ENCODE measurements at places on chromosomes 3 and 15.

DNA sequence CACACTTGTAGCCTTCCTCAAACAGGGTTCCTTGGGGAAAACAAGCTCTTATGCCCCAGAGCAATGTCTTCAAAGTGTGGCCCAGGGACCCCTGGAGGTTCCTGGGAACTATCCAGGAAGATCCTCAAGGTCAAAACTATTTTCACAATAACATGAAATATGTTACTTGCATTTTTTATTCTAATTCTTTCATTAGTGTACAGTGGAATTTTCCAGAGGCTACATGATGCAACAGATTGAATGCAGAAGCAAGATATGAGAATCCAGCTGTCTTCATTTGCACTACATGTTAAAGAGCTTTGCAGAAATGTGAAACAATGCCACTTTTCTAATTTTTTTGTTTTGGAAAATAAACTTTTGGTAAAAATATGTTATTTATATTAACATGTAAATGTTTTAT, 190.9 kb downstream of the SLC9A9 start:
- no peak for DNase-seq

GRCh38 chr3:23608650-23609049, 197.1 kb upstream of the UBE2E1 start:
- DNase-seq = no peak

GRCh38 chr3:14391033-14391432, 11.4 kb upstream of the SLC6A6 start:
- DNase-seq = peak; percentile 29

DNA sequence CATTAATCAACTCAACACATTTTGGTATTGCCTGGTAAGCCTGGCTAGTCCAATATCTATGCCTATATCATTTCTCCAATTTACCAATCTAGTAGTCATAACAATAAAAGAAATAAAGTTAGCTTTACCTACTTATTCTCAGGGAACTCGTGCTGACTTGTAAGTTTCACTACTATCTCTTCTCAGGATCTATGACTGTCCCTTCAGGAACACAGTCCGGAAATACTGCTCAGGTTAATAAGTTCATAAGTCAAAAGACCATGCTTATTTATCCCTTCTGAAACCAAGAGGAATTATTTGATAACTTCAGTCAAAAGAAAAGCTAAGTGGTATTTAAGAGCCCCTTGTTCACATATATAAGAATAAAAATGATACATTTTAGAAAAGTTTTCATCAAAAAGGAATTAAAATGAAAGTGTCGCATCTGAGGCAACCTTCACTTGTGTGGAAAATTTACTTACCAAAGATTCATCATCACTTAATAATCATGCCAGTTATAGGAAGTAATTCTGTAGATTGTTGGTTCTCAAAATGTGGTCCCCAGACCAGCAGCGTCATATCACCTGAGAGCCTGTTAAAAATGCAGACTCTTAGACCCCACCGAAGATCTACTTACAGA, 15.5 kb upstream of the THRB start:
- no peak for DNase-seq

DNA sequence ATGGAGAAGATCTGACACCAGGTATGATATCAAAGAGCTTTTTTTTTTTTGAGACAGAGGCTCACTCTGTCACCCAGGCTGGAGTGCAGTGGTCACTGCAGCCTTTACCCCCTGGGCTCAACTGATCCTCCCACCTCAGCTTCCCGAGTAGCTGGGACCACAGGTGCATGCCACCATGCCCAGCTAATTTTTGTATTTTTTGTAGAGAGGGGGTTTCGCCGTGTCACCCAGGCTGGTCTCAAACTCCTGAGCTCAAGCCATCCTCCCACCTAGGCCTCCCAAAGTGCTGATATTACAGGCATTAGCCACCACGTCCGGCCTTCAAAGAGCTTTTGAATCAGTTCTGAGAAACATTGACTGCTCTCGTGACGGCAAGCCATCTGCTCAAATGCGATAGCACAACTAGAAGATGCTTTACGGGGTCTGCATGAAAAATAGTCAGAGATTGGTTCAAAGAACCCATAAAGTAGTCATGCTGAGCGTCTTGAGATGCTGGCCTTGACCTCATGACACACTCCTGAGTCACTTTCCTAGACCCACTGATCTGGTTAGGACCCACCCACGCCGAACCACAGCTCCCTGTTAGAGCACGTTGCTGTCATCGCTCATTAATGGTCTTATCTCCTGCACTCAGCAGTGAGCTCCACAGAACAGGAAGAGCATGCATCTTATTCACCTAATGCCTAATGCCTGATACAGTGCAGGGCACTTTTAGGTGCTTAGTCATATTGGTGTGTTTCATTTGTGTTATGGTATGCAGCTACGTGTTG, 57.0 kb upstream of the NR2F2 start:
- DNase-seq = no peak

DNA sequence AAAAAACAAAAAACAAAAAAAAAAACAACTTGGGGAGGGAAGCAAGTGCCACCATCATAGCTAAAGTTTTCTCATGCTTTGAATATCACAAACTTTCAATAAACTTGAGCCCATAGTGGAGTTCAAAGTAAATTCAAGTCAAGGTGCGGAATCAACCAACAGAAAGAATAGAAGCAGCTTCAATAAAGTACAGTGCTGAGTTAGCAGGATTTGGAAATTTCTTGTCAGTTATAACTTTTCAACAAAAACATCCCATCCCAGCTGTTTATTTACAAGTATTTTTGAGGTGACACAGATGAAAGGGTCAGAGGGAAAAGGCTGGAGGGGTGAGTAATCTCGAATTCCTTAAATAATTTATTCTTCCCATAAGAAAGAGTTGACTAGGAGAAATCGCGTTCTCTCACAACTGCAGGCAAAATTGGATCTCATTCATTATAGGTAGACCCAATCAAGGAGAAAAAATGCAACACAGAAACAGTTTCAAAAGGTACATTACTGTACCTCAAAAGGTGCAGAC, 477.4 kb upstream of the RASGRP1 start:
- DNase-seq = no peak

DNA sequence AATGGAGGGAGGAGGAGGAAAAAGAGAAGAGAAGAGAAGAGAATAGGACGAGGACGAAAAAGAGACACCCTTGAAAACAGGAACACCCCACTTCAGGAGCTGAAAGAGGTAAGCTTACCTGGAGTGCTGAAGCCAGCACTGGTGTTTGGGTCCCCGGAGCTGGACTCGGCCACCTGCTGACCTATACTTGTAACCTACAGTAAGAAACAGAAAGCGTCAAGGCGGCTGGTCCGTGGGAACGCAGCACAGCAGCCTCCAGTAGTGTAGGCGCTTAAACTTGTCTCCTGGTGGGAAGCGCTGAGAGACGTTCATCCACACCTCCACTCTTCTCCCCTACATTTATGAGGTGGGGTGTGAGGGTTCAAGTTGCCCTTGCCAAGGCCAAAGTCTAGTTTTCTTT, 141.0 kb downstream of the NSMCE3 start:
- DNase-seq = no peak

- DNase-seq = peak; percentile 46
Observed at GRCh38 chr3:82133070-82133606, 371.7 kb upstream of the GBE1 start.

DNA sequence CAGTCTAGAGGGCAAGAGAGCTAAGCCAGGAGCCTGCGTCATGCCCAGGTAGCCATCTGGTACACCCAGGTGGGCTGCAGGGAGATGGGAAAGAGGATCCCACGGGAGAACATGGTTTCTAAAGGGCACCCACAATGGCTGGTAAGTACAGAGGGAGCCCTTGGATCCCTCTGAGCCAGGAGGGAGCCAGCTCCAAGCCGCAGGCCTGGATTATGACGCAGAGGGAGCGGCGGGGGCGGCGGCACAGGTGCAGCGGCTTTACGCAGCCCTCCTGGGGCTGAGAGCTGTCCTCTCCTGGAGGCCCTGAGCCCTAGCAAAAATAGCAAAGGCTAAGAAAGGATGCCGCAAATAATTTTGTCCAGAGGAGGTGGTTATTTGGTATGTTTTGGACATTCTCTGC, 2.8 kb downstream of the CAV3 start:
- DNase-seq = no peak

DNA sequence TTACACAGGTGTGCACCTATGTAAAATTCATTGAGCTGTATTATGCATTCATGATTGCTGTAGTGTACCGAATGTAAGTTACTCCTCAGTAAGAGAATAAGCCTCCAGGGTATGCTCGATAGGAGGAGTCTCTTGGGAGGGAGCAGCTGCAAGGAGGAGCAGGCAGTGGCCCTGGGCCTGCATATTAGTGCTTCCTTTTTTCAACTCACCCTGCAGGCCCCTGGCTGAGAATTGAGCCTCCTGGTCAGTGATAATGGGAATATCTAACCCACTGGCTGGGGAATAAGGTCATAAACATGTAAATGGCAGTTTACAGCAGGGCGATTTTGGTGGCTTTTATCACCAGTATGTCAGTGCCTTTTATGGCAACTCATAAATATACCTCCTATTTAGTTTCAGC, 21.7 kb upstream of the SFMBT1 start:
- no peak for DNase-seq

GRCh38 chr15:73873889-73874511, 636 bp downstream of the TBC1D21 start:
- DNase-seq = peak; percentile 28

DNA sequence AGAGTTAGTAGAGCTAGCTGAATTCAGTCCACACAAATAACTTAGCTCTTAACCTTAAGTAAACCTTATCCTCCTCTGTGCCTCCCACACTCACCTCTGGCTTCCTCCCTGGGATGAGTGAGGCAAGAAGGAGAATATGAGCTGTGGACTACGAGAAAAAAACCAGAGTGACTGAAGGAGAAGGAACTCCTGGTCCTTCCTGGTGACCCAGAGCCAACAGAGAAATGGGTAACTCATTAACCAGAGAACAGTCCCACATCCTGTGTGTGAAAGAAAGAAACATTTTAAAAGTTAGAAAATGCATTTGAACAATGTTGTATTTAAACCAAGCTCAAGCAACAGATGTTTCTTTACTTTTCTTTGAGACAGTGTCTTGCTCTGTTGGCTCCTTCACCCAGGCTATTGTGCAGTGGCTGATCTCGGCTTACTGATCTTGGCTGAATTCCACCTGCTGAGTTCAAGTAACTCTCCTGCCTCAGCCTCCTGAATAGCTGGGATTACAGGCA, 27.5 kb upstream of the FAM81A start:
- DNase-seq = no peak

DNA sequence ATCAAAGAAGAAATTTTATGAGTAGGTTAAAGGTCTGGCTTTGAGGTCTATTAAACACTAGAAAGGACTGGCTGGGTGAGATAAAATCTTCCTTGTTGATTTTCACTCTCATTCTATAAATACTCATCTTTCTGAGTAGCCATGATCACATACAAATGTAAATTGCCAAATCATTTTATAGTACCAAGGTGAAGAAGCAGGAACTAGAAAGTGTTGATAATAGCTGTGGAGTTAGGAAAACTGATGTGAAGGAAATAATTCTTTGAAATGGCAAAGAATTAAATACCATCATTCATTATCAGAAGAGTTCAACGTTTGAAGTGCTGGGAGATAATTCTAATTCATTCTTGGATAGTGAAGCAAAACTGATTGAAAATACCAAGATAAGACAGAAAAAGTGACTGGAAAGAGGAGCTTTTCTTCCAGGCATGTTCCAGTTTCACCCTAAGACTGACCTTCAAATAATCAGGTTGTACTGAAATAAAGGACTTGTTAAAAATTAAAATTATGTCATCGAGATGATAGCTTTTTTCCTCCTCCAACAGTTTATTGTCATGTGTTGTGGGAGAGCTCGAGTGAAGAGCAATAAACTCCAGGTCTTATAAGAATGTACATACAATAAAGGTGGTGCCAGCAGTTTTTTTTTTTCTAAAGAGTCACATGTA, 17.4 kb downstream of the THBS1 start:
- DNase-seq = no peak

DNA sequence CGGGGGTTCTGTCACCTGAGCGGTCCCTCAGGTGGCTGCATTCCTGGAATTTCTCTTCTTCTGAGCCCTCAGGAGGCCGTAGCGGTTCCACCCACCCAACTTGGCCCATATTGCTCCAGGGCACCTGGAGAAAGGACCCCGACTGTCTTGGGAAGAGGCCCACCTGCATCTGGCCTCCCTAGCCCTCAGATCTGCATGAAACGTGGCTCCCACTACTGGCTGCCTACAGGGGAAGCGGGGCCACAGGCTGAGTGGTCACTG, 9.9 kb upstream of the ANPEP start:
- DNase-seq = no peak

DNA sequence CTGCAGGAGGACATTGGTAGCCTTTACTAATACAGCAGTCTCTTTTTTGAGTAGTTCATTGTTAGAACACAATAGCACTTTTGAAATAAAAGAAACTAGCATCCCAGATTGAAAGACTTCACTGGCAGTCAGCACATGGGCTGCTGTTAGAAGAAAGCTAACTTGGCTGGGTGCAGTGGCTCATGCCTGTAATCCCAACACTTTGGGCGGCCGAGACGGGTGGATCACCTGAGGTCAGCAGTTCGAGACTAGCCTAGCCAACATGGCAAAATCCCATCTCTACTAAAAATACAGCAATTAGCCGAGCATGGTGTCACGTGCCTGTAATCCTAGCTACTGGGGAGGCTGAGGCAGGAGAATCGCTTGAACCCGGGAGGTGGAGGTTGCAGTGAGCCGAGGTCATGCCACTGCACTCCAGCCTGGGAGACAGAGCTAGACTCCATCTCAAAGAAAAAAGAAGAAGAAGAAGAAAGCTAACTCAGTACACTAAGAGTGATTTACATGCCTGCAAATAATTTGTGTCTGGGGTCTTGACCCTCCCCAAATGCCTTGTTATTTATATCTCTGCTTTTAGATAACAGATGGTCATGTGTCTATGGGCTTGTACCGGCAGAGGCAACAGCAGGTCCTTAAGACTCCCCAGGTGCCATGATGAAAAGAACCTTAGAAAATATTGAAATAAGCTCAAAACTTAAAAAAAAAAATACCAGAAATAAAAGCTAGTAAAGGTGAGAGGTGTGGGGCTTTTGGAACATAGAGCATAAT, 9.7 kb downstream of the TPM1 start:
- DNase-seq = no peak

GRCh38 chr3:99409961-99410360, 228.4 kb upstream of the COL8A1 start:
- no peak for DNase-seq

GRCh38 chr15:67632261-67632660, 89.8 kb downstream of the MAP2K5 start:
- no peak for DNase-seq

GRCh38 chr3:14467814-14468620, 65.6 kb downstream of the SLC6A6 start:
- DNase-seq = peak; percentile 48

- DNase-seq = peak; percentile 15
Observed at GRCh38 chr15:88454867-88455810, 12.0 kb downstream of the MRPL46 start.
